A549 (cell line): ENCODE measurements at places on chromosomes 5 and 9. TPM values are rescaled to one million over a fixed set of nuclear protein-coding genes. Genes with fewer than 3 reads are reported as not detected.

Gene KLF4
- 3.4 to 3.6 TPM (median 3.6 TPM) in 3 replicates for polyA plus RNA-seq

DNA sequence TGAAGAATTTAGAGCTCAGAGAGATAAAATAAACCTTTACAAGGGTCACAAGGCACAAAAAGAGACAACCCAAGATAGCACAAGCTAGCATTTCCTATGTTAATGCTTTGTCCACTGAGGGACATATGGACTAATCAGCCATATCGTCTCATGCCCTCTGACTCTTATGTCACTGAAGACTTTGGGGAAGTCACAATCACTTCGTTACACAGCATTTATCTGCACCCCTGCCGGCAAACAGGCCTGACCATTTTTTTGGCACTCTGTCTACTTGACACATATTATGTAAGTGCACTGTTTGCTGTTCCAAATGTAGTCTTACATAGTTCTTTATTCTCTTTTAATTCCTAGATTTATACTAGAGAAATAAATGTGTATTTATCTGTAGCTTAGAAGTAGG, 13.9 kb upstream of the BNC2 start:
- no peak for DNase-seq

GRCh38 chr9:120348951-120349429, 231.0 kb downstream of the CDK5RAP2 start:
- peak; percentile 62 for DNase-seq

Gene FAM169A
- 5.8 to 7.9 TPM (median 7.5 TPM) in 3 replicates for polyA plus RNA-seq

DNA sequence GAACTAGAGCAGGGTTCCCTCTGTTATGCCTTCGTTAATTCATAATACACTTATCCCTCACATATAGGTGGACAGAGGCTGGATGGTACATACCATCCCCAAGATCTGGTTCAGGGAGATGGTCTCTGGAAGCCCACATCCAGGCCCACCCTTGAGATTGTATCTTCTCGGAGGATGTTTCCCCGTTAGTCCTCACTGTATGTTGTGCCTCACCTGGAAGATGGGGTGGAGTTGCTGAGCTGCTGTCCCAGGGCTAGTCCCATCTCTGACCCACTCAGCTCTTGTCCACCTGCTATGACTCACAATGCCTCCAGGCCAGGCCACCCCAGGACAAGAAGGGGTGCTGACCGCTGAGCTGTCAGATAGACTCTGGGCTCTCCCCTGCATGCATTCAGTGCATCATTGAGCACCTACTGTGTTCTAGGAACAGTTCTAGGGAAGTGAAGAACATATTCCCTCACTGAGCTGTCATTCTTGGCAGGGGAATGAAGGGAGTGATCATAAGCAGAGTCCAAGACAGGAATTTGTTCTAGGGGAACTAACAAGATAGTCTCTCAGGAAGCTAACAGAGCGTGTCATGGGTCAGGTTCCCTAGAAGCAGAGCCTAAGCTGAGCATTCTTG, at the start of gene CBY3:
TSS of gene CBY3 (minus strand) at position 255 of the 622 bp plus-strand sequence. CDS start at position 139, 116 bp downstream.
- DNase-seq = no peak

DNA sequence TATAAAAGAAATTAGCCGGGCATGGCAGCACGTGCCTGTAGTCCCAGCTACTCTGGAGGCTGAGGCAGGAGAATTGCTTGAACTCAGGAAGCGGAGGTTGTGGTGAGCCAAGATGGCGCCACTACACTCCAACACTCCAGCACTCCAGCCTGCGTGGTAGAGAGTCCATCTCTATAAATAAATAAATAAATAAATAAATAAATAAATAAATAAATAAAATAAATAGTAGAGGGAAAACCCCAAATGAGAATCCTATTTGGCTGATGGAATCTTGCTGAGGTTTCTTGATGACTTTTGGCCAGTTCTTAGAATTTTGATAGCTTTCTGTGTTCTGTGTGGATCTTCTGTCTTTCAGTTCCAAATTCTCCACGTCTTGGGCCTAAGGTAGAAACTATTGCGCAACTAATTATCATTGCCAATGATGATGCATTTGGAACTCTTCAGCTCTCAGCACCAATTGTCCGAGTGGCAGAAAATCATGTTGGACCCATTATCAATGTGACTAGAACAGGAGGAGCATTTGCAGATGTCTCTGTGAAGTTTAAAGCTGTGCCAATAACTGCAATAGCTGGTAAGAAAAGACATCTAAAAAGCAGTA, 126.9 kb downstream of the ADGRV1 start:
- DNase-seq = no peak

Gene C5orf52
- not detected in 3 replicates for polyA plus RNA-seq

- DNase-seq = no peak
Measured at GRCh38 chr5:13930541-13931171, 13.8 kb downstream of the DNAH5 start.

DNA sequence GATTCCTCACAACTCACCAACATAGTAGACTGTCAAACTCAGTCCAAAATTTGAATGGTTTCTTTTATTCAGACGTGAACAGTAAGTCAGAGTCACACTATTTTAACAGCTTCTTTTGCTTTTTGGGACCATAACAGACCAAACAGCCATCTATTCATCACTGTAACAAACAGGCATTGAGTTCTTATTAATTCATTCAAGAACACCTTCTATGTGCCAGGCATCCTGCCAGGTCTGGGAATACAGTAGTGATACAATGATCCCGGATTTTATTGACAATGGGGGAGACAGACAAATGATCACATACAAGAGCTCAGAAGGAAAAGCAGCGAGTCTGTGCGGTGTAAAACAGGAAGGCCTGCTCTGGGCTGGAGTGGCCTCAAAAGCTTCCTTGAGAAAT, 153.3 kb upstream of the ERCC6L2 start:
- no peak for DNase-seq

Gene PNPLA7
- 0.92 to 1.3 TPM (median 1.1 TPM) in 3 replicates for polyA plus RNA-seq

Gene SV2C
- not detected in 3 replicates for polyA plus RNA-seq

DNA sequence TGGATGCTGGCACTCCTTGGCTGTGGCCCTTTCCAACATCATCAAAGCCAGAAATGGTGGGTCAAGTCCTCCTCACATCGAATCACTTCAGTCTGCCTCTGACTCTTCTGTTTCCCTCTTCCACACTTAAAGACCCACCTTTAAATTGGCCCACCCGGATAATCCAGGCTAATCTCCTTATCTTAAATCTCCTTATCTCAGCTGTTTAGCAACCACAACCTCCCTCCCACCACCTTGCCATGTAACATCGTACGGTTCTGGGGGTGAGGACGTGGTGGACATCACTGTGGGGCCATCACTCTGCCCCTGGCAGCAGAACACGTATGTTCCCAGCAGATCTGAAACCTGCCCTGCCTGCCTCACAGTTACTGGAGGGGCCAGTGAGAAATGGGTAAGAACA, 11.5 kb downstream of the IGFBPL1 start:
- no peak for DNase-seq

GRCh38 chr9:110767559-110768063, 99.0 kb downstream of the MUSK start:
- no peak for DNase-seq

GRCh38 chr5:33046091-33046490, 335.0 kb downstream of the NPR3 start:
- no peak for DNase-seq

Gene CDX1
- not detected in 3 replicates for polyA plus RNA-seq

DNA sequence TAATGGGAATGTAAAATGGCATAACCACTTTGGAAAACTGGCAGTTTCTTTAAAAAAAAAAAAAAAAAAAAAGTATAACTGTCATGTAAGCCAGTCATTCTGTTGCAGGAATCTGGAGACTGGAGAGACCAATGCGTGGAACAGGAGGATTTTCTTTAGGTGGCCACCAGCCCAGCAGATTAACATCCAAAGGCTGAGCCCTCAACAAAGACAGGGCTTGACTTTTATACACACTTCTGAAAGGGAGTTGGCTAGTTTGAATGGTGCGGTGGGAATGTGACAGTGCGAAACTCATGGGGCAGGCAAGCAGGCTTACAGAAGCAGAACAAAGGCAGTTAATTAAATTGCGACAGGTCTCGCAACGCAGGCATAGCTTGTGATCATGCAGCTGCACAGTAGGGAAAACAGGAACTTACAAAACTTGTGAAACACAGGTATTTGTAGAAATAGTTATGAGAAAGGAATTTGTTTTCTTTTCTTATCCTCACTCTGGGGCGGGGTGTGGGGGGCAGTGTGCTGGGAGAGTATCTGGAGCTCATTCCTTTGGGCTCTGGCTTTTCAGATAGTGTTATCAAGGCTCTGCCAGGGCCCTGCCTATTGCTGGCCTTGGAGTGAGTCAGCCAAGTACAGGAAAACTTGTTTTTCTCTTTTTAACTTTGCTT, 12.0 kb downstream of the UIMC1 start:
- peak; percentile 41 for DNase-seq

DNA sequence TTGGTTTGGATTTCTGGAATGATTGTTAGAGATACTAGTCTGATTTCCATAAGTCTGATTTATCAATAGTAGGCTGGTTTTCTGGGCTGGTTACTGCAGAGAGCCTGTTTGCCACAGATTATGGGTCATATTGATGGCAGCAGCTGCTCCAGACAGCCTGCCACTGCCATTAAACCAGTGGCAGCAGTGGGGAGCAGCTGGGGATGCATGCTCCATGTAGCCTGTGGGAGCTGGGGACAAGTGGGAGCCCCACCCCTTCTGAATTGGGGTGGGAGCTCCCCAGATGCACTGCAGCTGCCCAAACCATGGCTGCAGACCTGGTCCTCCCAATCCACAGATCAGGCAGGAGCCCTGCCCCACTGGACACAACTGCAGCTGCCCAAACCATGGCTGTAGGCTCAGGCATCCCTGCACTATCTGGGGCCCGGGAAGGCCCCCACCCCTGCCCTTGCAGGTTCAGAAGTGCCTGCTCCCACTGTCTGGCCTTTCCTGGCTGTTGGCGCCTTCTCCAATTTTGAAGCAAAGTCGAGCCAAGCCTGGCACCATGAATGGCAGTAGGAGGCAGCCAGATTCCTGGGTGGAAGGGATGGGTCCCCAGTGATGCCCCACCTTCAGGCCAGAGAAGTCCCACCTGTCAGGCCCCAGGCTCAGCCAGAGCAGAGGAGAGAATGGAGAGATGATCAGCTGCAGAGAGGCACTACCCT, 402.9 kb upstream of the TYRP1 start:
- DNase-seq = no peak
